ENCODE measurements at places on chromosomes 2 and 18.

- DNase-seq: no peak
These were observed 4.5 kb upstream of the DYM start for GRCh38 chr18:49464718-49465598.

GRCh38 chr2:176395273-176395854 lies 126.1 kb downstream of the MTX2 start:
- DNase-seq: no peak

DNA sequence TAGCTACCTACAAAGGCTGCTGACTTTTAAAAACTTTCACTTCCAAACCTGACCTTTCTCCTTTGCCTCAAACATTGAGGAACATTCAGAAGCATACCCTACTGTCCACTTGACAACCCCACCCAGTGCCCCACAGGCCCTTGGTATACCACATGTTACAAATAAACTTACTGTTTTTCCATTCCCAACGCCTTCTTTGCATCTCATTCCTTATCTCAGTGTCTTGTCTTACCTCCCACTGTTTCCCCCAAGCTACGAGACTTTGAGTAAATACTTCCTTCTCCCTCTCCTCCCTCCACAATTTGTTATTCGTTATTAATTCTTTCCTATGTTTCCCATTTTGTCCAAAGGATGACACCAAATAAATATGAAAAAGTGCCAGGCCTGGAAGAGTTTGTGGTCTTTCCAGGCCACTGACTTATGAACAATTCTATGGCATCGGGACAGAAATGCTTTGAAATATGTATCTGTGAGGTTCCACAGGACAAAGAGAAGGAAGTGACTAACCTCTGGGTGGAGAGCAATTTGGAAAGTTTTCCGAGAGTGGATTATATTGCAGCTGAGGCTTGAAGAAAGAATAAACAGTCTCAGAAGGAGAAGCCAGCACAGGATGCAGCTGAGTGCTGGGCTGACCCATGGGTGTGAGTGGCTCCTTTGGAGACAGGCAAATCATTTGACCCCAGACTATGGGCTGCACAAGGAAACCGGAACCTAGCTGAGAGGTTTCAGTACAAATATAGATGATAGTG lies 409.0 kb downstream of the LPIN1 start:
- no peak for DNase-seq

GRCh38 chr2:236851187-236851586 lies 234.5 kb upstream of the COPS8 start:
- DNase-seq: no peak

- no peak for DNase-seq
These were observed 308.1 kb downstream of the GBX2 start for GRCh38 chr2:235860111-235860510.

DNA sequence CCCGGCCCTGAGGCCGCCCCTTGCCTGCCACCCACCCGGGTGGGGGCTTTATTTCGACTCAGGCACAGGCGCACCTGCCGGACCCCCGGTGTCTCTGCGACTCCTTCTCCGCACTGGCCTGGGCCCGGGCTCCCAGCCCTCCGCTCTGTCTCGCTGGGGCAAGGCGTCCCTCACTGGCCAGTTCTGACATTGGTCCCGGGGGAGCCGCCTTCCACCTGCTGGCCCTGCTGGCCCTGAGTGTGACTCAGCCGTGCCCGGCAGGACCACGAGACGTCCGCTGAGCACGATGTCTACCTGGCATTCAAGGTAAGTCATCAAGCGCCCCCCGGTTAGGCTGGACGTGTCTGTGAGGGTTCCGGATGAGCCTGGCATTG lies 131.5 kb upstream of the CTDP1 start:
- no peak for DNase-seq

DNA sequence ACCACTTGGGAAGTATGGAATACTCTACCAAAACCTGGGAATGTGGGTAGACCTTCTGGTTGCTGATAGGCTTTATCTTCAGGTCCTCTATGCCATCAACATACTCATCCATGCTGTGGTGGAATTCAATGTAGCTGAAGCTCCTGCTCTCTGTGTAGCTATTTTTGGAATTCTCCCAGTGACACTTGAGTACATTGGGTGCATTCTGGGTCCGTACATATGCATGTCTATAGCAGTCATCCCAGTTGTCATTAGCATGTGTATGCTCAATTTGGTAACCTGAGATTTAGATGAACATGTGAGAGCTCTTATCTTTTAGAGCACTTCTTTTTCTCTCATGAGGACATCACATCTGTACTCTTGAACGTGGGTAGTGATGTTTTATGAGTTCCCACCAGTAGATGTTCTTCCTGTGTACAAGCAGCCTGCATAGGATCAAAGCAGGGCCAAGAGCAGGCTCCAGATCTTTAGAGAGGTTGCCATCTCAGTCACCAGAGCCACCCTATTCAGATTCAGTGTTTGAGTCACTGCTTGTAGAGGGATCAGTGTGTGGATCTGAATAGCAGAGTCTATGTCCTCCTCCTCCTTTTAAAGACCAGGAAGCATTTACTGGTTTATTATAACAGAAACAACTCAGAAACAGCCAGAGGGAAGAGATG lies 65.9 kb downstream of the MGAT5 start:
- no peak for DNase-seq

GRCh38 chr2:179139506-179139905 lies 89.6 kb upstream of the CCDC141 start:
- no peak for DNase-seq

DNA sequence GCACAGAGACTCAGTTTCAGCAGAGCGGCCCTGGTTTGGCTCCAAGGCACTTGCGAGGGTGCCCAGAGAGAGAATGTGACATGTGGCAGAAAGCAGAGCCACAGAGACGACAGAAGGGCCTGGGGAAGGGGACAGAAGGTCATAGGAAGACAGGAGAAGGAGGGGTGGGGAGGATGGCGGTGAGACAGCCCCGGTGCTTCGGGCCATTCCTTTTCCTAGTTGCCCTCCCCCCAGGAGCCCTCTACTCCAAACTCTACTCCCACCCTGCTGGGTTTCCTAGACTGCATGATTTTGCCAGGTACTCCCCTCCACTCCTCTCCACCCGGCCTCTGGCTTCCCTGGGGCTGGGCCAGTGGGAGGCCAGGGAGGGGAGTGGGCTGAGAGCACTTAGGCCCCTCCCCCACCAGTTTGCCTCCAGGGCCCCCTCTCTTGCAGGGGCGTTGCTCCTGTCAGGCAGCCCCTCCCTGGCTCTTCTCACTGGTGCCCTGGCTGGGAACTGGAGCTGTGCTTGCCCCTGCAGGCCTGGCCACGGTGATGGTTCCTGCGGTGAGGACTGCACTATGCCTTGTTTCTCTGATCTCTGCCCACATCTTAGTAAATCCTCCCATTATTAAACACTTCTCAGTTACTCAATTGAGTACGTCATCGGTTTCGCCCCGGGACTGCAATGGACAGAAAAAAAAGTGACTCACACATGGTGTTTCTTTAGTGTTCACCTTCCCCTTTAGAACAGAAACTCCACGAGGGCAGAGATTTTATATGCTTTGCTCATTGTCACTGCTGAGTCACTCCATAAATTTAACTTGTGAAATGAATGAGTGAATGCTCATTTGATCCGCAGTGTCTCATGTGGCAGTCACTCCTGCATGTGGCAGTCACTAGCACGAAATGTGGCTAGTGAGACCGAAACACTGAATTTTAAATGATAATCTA lies 58.7 kb upstream of the SP3 start:
- peak; percentile 70 for DNase-seq

GRCh38 chr2:25453199-25453905 lies 111.6 kb upstream of the DNMT3A start:
- DNase-seq: no peak

- no peak for DNase-seq
These were observed 21.0 kb upstream of the NRP2 start for GRCh38 chr2:205661281-205661680.

DNA sequence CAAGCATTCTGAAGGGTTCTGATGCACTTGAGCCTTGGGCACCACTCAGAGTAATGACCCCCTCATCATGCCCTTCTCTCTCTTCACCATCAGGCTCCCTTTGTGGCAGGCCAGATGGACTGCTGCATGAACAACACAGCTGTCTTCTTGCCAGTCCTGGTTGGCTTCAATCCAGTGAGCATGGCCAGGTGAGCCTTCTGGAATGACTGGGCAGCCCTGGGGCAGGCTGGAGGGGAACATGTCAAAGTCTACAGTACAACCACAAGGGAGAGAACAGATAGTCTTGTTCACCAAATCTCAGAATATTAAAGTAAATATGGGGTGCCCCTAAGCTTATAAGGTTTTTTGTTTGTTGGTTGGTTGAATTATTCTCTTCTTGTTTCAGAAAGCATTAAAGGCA lies 4.4 kb downstream of the GCKR start:
- DNase-seq: no peak

GRCh38 chr18:45227001-45227742 lies 388.1 kb upstream of the SLC14A2 start:
- no peak for DNase-seq

DNA sequence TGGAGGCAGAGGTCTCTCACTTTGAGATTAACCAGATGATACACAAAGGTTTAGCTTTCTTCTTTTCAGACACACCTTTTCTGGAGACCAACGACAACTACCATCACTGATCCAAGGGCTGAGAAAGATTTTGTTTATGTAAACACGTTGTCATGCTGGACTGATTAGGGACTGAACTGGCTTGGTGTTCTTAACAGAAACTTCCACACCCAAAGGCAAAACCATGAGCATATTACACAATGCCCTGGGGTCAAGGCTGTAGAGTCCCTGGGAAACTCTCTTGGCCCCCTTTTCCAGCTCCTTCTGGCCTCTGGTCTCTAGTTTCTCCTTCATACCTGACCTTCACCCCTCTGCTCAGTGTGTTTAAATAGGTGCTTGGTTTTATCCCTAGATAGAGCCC lies 447.0 kb upstream of the TCF4 start:
- no peak for DNase-seq

DNA sequence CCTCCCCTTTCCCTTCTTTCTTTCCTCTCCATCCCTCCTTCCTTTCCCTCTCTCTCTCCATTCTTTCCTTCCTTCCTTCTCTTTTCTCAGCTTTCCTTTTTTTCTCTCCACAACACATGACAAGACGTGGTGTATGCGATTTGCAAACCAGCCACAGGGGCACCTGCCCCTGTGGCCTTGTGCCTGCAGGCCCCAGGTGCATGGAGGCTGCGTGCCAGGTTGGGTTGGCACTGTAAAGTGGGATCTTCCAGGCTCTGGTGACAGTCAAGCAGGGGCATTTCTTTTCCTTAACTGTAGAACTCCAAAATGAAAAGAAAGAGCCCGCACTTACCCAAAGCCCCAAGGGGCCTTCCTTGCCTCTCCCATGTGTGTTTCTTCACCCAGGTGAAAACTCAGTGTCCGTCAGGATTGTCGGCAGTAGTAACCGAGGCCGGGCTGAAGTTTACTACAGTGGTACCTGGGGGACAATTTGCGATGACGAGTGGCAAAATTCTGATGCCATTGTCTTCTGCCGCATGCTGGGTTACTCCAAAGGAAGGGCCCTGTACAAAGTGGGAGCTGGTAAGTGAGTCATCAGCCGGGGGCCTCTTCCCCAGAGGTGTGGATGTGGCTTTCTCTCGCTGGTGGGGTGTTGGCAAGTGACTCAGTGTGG lies 50.9 kb downstream of the MARCO start:
- no peak for DNase-seq

GRCh38 chr2:42067521-42067920 lies 19.7 kb downstream of the PKDCC start:
- no peak for DNase-seq

- no peak for DNase-seq
These were observed 26.5 kb downstream of the PPP4R3B start for GRCh38 chr2:55590810-55591440.

GRCh38 chr2:11406267-11406957 lies 59.5 kb downstream of the E2F6 start:
- DNase-seq: peak; percentile 69

DNA sequence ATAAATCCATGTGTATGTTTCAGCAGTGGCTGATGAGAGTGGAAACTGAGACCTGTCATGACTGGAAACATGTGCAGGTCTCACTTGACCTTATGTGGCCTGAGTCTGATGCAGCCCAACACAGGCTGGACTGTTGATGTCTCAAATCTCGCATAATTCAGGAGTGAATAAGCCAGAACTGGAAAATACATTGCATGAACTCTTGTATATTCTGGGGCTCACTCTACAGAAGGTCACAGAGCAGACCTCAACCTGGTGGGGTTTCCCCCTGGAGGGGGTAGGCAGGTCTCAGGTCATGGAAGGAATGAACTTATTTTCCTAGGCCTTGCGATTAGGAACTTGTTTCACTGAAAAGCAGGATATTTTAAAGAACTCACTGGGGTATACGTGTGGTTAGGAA lies 146.3 kb upstream of the THUMPD2 start:
- DNase-seq: no peak

GRCh38 chr18:36411745-36412168 lies 114.2 kb downstream of the FHOD3 start:
- DNase-seq: no peak

DNA sequence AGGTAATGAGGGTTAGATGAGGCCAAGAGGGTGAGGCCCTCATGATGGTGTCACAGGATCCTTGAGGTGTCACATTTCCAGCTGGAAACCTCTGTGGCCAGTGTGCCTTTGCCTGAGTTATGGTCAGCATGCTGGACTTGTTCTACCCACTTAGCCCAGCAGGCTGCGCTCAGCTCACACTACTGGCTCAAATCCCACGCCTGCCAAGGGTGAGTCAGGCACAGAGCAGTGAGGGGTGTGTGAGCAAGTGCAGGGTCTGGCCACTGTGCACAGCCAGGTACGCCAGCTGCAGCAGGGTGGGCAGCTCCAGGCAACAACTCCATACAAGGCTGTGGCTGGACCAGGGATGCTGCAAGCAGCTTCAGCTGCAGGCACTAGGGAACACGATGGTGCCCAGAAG lies 616.6 kb upstream of the FSHR start:
- DNase-seq: peak; percentile 48

- DNase-seq: peak; percentile 43
These were observed 63.1 kb downstream of the RHOB start for GRCh38 chr2:20509770-20510490.

DNA sequence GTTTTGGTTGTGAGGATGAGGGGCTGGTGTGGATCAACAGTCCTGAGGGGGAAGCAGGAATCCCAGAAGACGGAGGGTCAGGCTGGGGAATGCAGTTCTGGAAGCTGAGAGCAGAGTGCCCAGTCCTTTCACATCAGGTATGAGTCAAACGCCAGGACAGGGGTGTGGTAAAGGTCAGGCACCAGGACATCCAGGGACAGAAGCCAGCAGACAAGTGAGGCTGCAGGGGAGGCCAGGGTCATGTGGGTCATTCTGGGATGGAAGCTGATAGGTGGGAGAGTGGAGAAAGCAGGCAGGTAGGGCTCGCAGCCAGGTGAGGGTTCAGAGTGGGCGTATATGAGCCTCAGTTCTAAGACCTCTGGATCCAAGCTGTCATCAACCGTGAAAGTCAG lies 12.8 kb upstream of the GNLY start:
- no peak for DNase-seq

- no peak for DNase-seq
These were observed 95.5 kb downstream of the CABYR start for GRCh38 chr18:24234330-24234729.

Measured in right forelimb (tissue), 1 donor.